ENCODE measurements at places on chromosomes 12 and 14.
A peak's percentile ranks its signal among the peaks of the same experiment; 100 is the strongest.

DNA sequence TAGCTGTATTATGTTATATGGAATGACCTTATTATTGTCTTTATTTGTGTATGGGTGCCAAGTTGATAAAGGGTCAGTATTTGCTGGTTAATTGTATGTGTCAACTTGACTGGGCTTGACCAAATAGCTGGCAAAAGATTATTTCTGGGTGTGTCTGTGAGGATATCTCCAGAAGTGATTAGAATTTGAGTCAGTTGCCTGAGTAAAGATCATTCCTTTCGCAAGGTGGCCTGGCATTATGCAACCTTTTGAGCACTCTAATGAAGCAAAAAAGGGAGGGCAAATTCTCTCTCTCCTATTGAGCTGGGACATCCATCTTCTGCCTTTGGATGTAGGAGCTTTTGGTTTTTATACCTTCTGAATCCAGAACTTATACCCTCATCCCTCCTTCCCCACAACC is 82.2 kb downstream of the ATXN7L3B start:
- DNase-seq: no peak

- DNase-seq: peak; percentile 10
These were observed 57.7 kb downstream of the ATP2A2 start for GRCh38 chr12:110338754-110339153.

- peak; percentile 90 for DNase-seq
These were observed 151.6 kb downstream of the SYT1 start for GRCh38 chr12:79016181-79016580.

DNA sequence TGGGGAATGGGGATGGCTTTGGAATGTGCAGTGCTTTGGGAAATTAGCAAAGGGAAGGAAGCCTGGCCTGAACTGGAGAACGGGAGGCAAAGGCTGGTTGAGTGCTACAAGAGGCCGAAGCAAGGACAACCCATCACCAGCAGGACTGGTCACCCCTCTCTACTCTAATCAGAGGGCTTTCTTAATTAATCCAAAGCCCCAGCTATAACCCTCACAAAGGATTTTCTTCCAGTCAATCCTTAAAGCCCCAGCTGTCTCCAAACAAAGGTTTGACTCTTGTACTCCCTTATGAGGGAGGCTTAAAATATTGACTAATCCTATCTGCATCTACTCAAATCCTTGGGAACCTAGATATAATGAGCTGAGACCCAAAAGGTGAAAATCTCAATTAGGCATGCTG is 256.3 kb downstream of the NTF3 start:
- DNase-seq: no peak

DNA sequence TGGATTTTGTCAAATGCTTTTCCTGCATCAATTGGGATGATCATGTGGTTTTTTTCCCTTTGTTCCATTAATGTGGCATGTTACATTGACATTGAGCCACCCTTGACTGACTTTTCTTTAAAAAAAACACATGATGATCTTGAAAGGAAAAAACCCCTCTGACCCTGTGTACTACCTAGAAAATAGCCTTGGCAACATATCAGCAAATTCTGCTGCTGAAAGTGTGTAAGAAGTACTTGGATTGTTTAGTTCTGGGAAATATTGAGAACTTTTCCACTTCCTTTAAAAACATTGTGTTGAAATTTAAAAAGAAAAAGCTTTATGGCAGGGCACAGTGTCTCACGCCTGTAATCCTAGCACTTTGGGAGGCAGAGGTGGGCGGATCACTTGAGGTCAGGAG is 20.7 kb downstream of the ACACB start:
- DNase-seq: no peak

DNA sequence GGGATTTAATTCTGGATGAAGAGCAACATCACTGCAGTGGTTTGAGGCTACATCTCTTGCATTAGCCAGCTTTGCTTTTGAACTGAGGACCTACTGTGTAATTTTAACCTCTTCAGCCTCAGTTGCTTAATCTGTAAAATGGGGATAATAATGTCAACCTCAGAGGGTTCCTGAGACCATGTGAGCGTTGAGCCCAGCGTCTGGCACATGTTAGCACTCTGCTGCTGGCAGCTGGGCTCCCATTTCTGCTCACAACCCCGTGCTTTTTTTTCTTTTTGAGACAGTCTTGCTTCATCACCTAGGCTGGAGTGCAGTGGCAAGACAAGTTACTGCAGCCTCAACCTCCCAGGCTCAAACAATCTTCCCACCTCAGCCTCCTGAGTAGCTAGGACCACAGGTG is 31.6 kb downstream of the TESC start:
- DNase-seq: no peak

- DNase-seq: no peak
These were observed 952 bp downstream of the DRAM1 start for GRCh38 chr12:101878243-101878821.

DNA sequence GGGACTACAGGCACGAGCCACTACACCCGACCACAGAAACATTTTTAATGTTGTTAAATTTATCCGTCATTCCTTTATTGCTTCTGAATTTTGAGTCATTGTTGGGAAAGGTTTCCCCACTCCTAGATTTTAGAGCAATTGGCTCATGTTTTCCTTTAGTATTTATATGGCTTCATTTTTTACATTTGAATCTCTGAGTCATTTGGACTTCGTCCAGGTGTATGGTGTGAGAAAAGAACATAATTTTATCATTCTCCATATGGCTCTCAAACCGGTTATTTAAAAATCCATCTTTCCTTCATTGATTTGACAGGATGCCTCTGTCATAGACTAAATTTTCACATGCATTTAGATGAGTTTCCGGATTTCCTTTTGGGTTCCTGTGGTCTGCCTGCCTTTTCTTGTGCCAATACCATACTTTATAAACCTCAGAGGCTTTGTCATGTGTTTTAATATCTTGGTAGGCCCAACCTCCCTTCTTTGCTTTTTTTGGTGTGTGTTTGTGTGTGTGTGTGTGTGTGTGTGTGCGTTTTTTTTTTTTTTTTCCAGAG is 30.9 kb downstream of the LRTM2 start:
- DNase-seq: no peak

DNA sequence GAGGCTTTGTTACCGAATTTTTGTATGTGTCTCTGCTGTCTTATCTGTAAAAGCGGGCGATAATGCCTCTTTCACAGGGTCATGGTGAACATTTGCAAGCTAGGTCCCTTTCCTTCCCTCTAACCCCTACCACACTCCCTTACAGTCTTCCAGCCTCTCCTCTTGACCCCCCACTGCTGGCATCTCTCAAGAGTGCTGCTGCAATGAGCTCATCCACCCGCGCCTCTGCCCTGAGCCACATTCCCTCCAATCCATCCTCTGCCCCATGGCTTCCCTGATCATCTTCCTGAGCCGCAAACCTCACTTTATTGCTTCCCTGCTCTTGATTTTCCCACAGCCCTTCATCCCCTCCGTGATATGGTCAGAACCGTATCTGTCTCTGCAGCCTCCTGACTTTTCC is 343.6 kb downstream of the BCL11B start:
- no peak for DNase-seq

DNA sequence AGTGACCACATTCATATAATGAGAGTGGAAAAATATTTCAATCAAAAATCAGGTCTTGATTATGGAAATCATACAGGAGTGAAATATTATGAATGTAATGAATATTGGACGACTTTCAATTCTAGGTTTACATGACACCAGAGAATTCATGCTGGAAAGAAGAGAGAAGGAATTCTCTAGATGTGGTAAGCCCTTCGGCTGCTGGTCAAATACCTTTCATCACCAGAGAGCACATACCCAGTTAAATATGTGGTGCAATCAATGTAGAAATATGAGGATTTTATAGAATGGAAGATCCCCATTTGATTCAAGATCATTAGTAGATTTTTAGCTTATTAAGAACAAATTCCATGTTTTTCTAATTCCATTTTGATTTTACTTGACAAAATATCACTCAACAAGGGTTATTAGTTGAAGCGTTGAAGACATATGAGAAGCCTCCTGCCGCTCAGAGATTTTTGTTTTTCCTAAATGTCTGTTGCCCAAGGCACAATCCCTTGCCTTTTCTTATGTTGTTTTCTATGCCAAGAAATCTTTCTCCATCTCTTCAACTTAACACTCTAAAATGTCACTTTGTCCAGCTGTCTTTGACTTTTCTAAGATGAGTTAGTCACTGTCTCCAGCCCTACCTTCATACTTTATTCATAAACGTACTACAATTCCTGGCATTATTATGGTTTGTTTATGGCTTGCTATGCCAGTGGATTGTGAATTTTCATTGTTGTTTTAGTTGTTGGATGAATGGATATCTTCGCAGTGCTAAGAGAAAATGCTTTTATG is 72.8 kb upstream of the ZDHHC17 start:
- DNase-seq: no peak

DNA sequence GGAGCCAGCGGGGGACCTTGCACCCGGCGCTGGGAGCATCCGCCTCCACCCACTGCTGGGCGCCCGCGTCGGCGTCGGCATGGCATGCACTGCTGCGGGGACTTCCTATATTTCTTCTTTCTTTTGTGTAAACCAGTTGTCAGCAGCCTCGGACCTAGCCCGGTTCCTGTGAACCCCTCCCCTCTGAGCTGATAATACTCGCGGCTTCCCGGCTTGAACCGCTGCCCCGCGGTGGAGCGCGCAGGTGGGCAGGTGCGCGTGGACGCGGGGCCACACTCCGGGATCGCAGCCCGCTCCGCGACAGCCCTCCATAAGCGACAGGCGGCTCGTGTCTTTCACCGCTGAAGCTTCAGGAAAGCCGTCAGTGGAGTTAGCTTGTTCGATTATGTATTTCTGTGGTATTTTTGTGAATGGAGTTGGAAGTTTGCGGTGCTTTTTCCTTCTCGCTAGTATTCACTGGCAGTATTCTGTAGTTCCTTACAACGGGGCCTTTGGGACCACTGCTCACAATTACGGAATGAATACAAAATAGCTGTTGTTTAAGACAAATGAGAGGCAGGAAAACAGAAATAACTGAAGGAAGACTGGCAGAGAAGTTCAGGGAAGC is 870 bp downstream of the BMAL2 start:
- DNase-seq: peak; percentile 53

- no peak for DNase-seq
These were observed 31.8 kb downstream of the PELI2 start for GRCh38 chr14:56149995-56150394.

GRCh38 chr12:104376650-104377513 is 73.3 kb downstream of the EID3 start:
- DNase-seq: no peak

GRCh38 chr14:91473046-91473445 is 37.1 kb downstream of the PPP4R3A start:
- no peak for DNase-seq

GRCh38 chr14:86915406-86915805 is 1077.6 kb downstream of the GALC start:
- DNase-seq: no peak

GRCh38 chr12:56336361-56337167 is 2.1 kb upstream of the IL23A start:
- DNase-seq: no peak

DNA sequence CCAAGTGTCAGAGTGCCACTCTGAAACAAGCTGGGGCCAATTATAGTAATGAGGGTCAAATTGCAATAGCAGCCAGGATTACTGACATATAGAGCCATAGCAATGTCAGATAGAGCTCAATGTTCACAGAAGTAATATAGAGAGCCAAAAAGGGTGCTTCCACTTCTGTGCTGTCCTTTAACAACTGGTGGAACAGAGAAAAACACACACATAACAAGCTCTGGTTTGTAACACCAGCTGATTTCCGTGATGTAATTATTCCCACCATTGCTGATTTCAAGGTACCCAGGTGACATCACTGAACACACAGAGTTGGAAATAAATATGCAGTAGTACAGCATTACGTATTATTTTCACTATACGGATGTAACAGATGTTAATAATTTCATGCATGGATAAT is 3.0 kb upstream of the CLEC2B start:
- peak; percentile 31 for DNase-seq

DNA sequence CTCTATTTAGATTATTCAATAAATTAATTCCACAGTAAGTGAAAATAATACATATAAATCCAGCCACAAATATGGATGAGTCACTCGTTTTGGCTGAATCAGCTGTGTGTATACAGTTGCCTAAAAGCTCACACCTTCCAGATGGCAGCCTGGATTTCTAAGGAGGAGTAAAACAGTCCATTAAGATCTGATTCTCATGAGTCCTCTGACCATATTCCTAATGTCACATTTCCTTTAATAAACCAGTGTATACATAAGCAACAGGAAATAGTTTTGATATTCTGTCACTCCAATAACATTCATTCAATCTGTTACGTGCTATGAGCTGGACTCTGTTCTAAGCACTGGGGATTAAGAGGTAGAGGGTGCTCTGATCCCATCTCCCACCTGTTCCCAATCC is 21.8 kb downstream of the MDM1 start:
- DNase-seq: no peak

DNA sequence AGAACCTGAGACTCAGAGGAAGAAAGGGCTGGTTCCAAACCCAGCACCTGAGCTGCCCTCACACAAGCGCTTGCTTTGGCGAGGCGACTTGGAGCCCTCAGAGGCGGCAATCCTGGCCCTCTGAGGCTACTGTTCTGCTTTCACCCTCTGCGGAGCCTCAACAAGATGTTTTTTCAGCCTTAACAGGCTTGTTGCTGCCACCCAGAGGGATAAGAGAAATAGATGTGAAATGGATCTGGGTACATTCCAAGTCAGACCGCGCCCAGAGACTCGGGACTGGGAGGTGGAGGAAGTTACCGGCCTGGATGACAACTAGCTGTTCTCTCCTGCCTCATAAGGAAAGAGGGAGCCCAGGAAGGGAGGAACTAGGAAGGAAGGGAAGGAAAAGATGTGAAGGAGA is 89.6 kb downstream of the TTC7B start:
- no peak for DNase-seq

DNA sequence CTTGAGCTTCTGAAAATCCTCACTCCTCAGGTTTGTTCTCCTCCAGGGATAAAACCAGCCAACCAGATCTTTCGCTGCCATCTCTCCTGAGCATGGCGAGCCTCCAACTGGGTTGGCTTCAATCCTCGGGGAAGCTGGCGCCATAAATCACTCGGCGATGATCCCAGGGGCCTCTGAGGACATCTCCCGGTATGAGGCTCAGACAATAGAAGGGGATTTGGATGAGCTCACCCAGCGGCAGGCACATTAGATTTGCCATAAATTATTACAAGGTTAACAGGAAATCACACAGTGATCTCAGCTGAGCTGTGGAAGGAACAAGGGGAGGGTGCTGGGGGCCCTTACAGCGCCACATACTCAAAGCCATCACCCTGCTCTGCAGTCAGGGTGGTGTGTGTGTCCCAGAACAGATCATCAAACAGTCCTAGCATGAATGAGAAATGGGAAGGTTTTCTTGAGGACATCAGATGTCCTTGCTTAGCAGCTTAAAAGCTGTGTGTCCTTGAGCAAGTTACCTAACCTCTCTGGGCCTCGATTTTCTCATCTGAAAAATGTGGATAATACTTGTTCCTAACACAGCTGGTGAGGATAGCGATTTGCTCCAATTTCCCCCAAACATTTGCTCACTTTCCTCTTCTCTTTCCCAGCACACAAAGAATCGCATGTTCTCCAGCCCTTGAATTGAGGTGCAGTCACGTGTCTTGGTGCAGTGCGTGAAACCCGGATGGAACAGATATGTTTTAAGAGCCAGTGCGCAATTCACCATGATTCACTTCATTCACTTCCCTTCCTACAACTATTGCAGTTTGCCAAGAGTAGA is 142.8 kb downstream of the SCARB1 start:
- DNase-seq: peak; percentile 92

GRCh38 chr12:123957196-123957595 is 15.4 kb downstream of the CCDC92 start:
- no peak for DNase-seq
